ENCODE measurements at places on chromosomes 2 and 18. TPM values are rescaled to one million over a fixed set of nuclear protein-coding genes. Genes with fewer than 3 reads are reported as not detected.

TRIM43 gene
- not detected for total RNA-seq

DHRS9 gene
- total RNA-seq = 0.19 TPM

SERPINB10 gene
- total RNA-seq = not detected

TMEFF2 gene
- total RNA-seq = under 0.01 TPM

CFAP65 gene
- not detected for total RNA-seq

SGPP2 gene
- total RNA-seq = under 0.01 TPM

Data from regular cardiac myocyte (primary cell).